Activated CD4-positive, alpha-beta T cell treated with anti-CD3 and anti-CD28 coated beads, Interleukin-2, amount 10 ng/mL, durations not matched to agents 7 days and 5 days (primary cell): ENCODE measurements at places on chromosomes 7 and 10. TPM values are rescaled to one million over a fixed set of nuclear protein-coding genes. Genes with fewer than 3 reads are reported as not detected.
A peak's percentile ranks its signal among the peaks of the same experiment; 100 is the strongest.

DNA sequence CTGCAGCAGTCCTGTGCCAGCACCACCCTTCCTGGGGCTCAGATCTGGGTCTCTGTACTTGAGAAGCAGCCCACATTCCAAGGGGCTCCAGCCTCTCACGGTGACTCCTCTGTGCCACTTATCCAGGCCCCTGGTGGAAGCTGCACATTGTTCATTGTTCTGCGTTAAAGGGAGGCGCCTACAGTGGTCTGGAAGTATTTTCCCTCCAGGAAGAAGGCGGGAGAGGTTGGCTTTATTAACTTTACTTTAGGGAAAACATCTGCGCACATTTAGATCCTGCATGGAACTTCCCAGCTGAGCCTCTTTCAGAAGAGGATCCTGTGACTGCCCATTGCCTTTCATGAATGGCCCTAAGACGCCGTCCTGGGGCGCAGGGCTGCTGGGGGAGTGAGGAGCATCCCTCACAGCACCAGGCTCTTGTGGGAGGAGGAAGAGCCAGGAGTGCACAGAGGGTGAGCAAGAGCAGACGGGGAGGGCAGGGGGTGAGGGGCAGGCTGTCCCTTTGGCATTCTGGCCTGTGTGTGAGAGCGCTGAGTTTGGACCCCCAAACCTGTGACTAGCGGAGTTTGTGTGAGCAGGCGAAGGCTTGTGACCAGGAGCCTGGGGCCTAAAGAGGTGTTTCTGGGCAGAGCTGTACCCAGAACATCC, 98.6 kb upstream of the BTBD16 start:
- DNase-seq, result no peak

DNA sequence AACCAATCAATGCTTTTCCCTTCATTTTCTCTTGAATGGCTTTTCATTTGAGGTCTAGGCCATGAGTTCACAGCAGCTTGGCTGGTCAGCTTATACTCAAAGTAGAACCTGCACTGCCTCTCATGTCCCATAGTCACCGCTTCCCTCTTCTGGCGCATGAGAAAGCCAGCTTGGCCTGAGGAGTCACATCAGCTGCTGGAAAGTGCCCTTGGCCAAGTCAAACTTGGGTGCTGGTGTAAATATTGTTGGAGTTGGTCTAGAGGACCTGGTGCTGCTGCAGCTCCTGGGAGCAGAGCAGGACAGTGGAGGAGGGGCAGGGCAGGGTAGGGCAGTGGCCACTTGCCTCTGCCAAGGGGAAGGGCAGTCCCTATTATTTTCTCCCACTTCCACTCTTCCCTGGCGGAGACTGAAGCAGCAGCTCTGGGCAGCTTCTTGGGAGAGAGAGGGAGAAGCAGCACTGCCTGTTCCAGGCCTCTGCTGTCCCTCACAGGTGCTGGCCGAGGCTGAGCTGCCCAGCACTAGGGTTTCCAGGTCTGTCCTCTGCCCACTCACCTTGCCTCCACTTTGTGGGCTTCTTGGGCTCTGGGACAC, 12.8 kb downstream of the UBE2D4 start:
- DNase-seq, result no peak

GRCh38 chr7:138975343-138976104, 5.7 kb downstream of the KIAA1549 start:
- DNase-seq, result no peak

DNA sequence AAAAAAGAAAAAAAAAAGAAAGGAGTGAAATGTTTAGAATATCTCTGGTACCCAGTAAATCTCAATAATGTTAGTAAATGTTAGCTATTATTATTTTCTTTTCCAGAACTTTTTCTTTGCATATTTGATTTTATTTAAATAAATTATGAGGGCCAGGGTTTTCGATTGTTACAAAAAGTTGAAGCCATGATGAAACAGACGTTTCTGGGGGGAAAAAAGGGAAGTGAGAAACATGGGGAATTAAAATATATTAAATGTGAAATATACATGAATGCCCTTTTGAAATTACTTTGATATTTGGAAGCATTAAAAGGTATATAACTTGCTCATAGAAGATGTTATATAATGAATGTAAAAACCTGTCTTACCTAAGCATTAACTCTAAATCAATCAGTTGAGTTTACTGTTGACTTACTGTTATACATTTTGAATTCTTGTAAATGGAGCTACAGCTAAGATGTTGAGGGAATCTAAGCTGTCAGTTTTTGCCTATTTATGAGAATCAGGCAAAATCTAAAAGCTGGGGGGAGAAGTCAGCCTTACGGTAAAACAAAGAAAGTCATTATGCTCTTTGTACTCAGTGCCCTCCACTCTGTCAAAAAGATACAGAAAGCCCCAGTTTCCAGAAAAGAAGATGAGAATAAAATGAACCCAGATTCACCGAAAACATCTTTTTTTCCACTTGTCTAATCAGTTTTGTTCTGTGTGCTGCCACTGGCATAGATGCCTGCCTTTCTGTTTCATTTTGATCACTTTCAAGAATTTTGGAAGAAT, 30.0 kb upstream of the KDM7A start:
- DNase-seq, result no peak

DNA sequence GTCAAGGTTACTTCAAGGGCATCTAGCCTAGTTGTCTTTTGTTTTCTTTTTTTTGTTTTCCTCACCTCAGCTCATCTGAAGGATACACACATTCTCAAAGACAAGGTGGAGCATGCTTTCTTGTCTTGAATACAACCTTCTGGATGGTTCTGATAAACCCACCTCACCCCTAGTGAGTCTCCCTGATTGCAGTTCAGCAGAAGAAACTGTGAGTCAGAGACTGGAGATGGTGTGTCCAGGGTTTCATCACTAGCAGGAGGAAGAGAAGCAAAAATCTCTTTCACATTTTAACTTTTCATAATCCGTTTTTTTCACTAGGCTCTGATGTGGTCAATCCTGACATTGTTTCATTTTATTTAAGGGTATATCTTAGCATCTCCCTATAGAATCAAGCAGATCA, 143.0 kb upstream of the NRBF2 start:
- DNase-seq, result no peak

DNA sequence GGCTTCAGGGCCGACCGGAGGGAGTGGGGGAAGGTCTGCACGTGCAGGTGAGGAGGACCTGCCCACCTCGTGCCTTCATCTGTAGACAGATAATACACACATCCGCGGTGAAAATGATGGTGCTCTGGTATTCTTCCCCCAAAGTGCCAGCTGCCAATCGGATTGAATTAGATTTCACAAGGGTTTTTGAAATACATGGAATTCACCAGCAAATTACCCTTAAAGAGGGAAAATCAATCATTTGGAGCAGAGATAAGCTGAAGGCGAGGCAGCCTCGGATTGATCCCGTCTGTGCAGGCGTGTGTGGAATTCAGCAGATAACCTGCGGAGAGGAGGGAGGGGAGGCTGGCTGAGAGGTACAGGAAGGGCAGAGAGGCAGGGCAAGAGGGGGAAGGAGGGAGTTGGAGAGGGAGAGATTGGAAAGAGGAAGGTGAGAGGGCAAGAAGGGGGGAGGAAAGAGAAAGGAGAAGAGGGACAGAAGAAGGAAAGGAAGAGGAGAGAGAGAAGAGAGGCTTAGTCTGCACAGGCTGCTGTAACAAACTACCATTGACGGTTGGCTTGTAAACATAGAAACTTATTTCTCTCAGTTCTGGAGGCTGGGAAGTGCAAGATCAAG, 84.2 kb downstream of the C10orf105 start:
- no peak for DNase-seq

GRCh38 chr10:30811276-30812017, 181.9 kb upstream of the LYZL2 start:
- peak; percentile 8 for DNase-seq

- DNase-seq, result no peak
Observed at GRCh38 chr7:45118889-45119331, 7.4 kb upstream of the TBRG4 start.

DNA sequence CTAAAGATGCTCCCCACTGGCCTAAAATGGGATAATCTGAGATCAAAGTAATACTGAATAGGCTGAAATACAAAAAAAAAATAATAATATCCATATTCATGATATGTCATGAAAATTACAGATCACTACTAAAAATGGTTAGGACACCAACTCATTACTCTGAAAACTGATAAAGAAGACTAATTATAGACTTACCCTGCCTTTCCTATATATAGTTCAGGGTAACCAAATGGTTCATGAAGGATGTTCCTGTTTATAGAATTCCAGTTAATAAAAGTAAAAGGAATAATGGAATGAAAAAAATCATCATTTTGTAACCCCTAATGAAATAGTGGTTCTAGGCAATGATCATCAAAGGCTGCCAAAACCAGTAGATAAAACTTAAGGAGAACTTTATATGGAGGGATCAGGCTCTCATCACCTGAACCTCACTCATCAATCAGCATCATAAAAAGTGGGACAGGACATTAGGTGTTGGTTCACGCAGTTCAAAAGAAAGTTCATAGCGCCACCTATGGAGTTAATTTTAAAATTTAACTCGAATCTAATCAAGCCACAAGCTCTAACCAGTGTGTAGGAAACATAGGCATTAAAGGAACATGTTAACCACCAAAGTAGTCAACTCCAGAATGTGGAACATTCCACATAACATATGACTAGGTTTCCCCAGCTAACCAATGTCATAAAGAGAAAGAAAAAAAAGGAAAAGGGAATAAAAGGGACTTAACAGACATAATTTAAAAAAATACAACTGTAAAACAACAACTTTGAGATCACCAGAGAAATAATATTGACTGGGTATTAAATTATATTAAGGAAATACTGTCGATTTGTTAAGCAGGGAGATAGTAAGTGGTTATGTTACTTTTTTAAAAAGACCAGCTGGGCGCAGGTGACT, 35.7 kb downstream of the P4HA1 start:
- DNase-seq, result peak; percentile 8

GRCh38 chr10:7302392-7302906, 108.4 kb downstream of the SFMBT2 start:
- no peak for DNase-seq

DNA sequence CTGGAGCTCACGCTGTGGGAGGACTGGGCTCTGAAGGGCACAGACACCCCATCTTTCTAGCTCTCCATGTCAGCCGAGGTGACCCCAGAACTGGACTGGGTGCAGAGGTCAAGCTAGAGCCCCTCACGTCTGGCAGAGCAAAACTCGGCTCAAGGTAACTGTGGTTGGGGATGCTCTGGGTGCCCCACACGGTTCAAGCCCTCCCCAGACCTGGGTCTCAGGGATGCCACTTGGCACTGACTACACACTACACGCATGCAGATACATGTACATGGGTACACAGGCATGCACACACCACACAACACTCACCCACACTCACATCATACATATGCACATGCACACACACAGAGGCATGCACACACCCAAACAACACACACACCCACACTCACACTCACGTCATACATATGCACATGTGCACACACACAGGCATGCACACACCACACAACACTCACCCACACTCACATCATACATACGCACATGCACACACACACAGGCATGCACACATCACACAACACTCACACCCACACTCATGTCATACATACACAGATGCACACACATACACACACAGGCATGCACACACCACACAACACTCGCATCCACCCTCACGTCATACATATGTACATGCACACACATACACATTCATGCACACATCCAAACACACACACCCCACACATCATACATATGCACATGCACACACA, 219.3 kb downstream of the DNAJB6 start:
- DNase-seq, result no peak

DNA sequence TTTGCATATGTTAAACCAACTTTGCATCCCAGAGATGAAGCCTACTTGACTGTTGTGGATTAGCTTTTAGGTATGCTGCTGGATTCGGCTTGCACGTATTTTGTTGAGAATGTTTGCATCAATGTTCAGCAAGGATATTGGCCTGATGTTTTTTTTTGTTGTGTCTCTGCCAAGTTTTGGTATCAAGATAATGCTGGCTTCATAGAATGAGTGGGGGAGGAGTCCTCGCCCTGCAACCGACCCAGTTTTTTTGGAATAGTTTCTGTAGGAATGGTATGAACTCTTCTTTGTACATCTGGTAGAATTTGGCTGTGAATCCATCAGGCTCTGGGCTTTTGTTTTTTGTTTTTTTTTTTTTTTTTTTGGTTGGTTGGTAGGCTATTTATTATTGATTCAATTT, 147.9 kb downstream of the AHR start:
- no peak for DNase-seq

DNA sequence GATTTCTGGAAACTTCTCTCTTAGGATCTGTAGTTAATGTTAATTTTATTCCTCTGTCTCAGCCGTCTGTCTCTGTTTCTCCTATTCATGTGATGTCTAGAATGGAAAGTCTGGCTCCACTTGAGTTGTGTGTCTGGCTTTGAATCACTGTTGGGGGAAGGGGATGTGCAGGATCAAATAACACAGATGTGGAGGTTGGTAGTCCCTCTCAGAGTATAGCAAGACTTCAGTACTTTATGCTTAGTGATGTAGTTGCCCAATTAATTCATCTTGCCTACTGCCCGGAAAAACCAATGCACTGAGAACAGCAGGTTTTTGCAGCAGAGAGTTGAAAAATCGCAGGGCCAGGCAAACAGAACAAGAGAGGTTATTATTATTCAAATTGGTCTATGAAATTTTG, 79.2 kb downstream of the PHTF2 start:
- DNase-seq, result no peak

GRCh38 chr7:20412032-20412431, 81.3 kb downstream of the ITGB8 start:
- DNase-seq, result no peak

DNA sequence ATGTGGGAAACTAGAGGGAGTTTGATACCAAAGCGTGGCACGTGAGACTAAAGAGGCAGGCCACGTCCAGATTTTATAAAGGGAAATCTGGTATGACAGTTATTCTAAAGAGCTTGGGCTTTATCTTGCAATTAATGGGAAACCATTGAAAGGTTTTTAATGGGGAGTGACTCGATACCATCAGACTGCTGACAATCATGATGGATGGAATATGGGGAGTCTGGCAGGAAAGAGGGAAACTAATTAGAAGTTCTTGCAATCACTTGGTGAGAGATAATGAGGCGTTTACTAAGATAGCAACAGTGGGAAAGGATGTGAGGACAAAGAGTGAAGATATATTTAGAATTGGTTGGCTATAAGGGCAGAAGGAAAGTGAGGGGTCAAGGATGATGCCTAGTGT, 94.0 kb downstream of the MBL2 start:
- DNase-seq, result no peak

The AKR1B15 gene
- not detected for total RNA-seq

The IL6 gene
- 0.92 TPM for total RNA-seq

The VWDE gene
- total RNA-seq, result 3.2 TPM

The FAM131B gene
- total RNA-seq, result 0.30 TPM

The RET gene
- 0.10 TPM for total RNA-seq

The HOXA6 gene
- not detected for total RNA-seq

The STEAP1 gene
- not detected for total RNA-seq
